CD4-positive, alpha-beta memory T cell (primary cell): ENCODE measurements at places on chromosomes 5 and 9.

DNA sequence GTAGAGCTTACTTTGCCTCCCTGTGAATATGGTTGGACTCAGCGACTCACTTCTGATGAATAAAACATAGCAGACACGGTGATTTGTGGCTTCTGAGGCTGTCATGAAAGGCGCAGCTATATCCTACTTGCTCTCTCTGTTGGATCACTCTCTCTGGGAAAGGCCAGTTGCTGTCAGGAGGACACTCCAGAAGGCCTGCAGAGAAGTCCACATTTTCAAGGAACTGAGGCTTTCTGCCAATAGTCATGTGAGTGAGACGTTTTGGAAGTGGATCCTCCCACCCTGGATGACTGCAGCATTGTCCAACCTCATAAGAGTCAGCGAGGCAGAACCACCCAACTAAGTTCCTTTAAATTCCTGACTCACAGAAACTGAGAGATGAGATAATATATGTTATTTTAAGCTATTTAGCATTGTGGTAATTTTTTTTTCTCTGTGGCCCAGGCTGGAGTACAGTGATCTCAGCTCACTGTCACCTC lies 156.0 kb upstream of the MAST4 start:
- DNase-seq: no peak

DNA sequence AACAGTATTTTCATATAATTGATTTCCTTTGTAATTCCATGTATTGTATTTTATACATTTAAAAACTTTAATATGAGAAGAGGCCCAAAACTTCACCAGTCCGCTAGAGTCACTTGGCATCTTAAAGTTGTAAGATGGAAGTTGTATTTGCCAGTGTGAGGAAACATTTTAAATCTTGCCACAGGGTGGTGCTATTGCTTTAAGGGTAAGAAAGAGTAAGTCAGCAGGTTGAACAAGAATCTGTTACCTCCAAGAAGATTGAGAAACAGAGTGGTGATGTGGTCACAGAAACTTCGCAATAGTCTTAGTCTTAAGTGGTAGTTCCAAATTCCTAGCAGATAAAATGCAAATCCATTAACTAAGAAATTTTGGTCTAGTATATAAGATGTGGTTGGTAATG lies 39.8 kb upstream of the RANBP6 start:
- DNase-seq: peak; percentile 54

- DNase-seq: no peak
Measured at GRCh38 chr5:136374003-136374402, 8.7 kb upstream of the TRPC7 start.

GRCh38 chr5:54275361-54275760 lies 35.0 kb downstream of the ARL15 start:
- no peak for DNase-seq

DNA sequence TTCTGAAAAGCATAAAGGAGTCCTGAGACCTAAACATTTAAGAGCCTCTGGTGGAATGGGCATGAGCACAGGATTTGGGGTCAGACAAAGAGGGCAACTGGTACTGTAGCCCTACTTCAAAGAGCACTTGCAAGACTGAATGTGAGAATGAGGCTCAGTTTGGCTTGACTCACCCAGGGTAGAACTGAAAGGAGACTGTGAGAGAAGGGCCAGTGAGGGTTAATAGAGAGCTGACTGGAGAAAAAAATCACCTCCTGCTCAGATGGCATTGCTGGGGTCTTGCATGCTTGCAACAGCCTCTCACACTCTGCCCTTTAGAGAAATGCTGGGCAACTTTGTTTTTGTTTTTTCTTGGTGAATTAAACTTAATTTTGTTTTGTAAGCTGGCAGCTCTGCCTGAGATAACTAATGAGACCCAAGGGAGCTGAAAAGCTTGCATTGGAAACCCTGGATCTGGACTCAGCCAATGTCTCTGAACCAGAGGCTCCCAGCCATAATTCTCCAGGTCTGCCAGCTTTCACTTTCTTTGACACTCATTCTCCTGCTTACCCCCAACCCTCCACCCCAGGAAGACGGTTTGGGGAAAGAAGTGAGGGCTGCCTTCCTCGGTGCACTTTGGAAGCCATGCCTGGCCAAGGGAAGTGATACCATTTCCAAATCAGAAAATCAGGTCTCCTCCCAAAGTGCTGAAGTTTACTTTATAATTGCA lies 161.1 kb upstream of the PANK3 start:
- DNase-seq: no peak

GRCh38 chr9:82031538-82032280 lies 43.1 kb downstream of the SPATA31D1 start:
- no peak for DNase-seq

DNA sequence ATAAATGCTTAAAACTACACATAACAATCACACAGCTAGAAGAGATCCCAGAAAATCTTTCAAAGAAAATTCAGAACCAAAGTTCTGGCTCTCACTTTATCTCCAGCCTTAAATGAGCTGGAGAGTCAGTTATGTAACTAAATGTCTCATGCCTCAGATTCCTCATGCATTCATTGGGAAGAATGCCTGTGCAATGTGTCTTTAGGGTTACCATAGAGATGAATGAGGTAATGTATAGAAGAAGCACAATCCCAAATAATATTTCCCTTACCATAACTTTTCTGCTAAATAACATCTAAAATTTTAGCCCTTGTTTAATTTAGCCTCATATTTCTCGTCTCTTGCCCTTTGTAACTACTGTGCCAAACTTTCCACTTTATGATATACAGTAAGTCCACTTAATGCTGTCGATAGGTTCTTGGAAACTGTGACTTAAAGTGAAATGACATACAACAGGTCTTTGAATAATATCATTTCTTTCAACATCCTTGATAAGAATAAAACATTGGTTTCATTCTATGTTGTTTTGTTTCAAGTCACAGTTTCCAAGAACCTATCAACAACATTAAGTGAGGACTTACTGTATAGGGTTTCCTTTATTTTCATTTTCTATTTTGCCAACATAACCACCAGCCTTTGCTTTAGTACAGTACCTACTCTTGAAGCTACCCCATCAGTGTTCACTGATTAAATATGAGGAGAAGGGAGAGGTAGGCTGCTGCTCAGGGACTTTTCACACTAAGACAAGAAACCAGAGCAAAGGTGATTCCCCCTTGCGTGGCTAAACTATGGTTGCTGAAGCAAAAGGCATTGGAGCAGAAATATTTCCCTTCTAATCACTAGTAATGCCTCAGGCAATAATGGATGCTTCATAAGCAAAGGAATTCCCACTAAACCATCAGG lies 295.7 kb upstream of the PTGER4 start:
- no peak for DNase-seq
